Stimulated activated CD8-positive, alpha-beta memory T cell treated with anti-CD3 and anti-CD28 coated beads, Interleukin-7, amount 100 ng/mL, for 1 hour (primary cell): ENCODE measurements at places on chromosomes 13 and 19.

- no peak for DNase-seq
Observed at GRCh38 chr13:47334173-47334572, 437.3 kb upstream of the HTR2A start.

- DNase-seq = no peak
Observed at GRCh38 chr13:27139565-27139964, 32.0 kb downstream of the USP12 start.

- DNase-seq = no peak
Observed at GRCh38 chr19:34313188-34313587, 51.8 kb upstream of the GPI start.

DNA sequence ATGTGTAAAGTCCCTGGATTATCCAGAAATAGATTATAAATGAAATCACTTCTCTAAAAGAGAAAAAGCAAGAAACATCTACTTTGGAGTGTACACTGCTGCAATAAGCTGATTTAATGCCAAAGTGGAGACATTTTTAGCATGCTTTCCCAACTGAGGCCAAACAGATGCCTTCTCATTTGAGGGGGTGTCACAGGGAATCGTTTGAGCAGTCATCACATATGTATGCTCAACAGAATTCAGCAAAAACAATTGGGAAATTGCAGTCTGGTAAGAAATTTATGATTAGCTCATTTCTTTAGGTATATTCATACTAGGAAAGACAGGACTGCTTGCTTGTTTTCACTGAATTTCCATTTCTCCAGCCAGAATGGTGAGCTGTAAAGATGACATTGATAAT is 27.3 kb upstream of the TPP2 start:
- DNase-seq = no peak

- no peak for DNase-seq
Observed at GRCh38 chr19:30791088-30791487, 418.9 kb downstream of the ZNF536 start.

DNA sequence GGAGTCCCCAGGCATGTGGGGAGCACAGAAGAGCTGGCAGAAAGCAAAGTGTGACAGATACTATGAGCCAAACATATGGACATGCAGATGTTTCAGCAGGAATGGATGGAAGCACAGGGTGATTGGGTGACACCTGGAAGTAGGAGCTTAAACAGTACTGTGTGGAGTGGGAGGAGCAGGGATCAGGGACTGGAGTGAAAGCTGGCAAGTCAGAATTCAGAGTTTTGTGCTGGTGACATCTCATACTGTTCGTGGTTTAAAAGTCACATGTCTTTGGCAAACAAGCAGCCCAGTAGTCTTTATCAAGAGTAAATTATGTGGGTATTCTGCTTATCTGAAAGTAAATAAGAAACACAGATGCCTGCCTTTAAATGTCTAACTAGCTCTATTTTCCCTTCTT is 408.2 kb downstream of the COG6 start:
- no peak for DNase-seq

DNA sequence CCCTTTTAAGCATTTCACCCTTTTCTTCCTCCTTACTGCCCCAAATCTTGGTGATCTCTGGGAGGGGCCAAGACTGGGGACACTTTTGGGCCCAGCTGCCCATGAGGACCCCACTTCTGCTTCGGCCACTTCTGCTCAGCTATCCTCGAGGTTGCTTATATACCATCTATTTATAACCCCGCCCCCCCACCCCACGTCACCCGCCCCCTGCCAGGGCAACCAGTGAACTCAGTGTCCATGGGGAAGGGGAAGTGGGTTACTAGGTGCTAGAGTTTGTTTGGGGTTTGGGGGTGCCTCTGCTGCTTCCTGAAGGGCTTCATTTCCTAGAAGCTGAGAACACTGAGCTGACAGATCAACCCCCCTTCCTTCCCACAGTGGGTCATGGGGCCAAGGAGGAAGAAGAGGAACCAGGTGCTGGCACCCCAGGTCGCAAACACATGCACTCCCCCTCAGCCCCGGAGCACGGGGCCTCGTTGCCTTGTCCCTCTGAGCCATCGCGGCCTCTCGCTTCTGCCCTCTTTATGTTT is 6.1 kb upstream of the ADGRE5 start:
- DNase-seq = peak; percentile 60

DNA sequence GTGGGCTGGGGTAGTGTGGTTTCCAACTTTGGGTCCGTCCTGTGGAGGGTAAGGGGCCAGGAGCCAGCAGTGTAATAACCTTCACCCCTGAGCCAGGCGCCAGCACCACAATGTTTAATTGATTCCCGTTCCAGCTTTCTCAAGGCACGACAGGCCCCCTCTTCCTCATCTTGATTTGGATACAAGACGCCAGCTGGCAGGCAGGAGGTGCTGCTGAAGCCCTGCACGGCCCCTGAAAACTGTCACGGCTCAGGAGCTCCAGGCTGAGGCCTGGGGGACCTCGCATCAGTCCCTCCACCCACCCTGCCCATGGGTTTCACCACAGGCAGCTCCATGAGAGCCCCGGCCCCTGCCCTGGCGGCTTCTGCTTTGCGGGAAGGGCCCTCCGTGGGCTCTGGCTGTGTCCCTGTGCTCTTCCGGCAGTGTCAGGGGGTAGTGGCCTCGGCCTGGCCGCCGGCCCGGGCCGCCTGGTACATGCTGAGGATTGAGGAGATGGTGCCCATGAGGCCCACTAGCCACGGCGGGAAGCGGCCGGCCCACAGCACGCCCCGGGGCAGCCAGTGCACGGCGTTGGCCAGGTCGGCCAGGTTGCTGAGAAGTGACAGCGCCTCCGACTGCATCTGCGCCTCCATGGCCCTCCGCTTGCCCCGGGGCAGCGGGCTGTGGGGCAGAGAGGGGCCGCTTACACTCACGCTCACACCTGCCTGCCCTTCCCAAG is 11.9 kb downstream of the PEX11G start:
- DNase-seq = no peak

- no peak for DNase-seq
Observed at GRCh38 chr13:49210669-49211068, 9.5 kb upstream of the MLNR start.

DNA sequence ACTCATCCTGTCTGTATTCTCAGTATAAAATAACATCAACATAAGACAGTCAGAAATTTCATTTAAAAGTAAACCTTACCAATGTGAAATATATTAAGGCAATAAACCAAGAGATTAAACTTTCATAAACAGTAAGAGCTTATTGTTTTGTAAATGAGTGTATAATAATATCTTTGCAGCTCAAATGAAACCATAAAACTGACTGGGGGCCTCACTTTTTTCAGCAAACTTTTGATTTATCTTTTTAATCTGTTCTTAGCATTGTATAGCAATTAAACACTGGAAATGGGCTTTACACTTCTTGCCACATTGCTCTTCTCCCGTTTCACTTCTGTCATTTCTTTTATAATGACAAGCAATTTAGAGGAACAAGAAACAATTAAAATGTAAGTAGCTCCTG is 580.3 kb downstream of the GPC6 start:
- DNase-seq = no peak

GRCh38 chr19:13554506-13555240 is 48.4 kb upstream of the CACNA1A start:
- DNase-seq = no peak

DNA sequence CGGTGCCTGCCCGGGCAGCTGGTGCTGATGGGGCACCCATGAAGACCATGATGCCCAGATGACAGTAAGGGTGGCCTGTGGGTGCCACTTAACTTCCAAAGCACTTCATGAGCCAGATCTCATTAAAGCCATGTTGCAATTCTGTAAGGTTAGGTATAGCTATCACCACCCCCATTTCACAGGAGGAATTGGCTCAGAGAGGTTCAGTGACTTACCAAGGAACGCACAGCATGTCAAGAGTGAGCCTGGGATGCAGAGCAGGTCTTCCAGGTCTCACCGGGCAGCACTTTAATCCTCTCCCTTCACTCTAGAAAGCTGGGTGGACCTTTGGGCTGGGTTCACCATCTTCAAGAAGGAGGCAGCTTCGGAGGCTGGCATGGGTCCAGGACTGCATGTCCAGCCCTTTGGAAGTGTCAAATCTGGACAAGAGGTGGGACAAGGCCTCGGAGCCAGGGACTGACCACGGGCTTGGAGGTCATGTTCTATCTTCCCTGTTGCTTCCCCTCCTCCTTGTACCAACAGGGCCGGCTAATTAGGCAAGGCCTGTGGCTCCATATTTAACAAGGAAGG is 189.8 kb downstream of the URI1 start:
- no peak for DNase-seq

DNA sequence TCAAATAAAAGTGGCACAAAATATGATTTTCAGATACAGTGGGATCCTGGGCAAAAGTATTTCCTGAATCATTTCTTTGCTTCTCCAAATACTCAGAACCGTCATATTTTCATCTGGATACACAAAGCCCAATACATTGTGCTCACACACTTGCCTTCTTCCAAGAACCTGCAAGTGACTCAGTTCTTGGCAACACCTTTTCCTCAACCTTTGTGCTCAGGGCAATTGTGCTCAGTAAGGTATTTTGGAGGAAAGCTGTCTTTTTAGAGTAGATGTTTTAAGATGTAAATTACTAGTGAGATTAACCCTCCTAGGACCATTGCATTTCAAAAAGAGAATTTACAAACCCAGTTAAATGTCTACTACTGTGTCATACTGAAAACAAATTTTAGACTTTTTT is 233.5 kb downstream of the EFNB2 start:
- no peak for DNase-seq

DNA sequence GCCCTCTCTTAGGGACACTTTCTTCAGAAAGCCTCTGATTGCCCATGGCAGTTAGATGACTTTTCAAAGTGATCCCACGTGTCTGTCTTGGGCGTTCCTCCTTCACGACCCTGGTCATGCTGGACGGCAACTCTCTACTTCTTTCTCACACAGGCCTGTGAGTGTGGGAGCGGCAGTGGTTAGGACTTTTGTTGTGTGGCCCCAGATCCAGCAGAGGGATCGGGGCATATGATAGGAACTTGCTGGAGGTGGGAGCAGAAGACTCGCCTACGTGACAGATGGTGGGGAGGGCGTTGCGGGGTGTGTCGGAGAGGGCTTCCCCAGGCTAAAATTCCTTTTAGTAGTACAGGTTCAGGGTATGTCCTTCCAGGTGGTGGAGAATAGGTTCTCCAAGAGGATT is 289.5 kb upstream of the MAB21L1 start:
- no peak for DNase-seq

DNA sequence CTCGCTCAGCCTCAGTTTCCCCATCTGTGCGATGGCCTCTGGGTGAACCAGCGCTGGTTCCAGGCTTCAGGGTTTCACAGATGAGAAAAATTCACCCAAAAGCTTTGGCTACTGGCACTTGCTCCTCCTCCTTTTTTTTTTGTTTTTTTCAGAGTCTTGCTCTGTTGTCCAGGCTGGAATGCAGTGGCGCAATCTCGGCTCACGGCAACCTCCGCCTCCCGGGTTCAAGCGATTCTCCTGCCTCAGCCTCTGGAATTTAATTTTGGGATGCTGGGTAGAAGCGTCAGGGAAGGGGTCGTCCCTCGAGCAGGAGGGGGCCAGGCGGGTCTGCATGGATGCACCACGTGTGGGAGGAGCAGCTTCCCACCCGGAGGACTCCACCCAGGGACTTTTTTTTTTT is 7.0 kb downstream of the PRSS57 start:
- no peak for DNase-seq

- no peak for DNase-seq
Observed at GRCh38 chr19:57675881-57676280, 5.9 kb upstream of the ZNF551 start.

- no peak for DNase-seq
Observed at GRCh38 chr13:22024381-22024994, 353.6 kb downstream of the FGF9 start.

DNA sequence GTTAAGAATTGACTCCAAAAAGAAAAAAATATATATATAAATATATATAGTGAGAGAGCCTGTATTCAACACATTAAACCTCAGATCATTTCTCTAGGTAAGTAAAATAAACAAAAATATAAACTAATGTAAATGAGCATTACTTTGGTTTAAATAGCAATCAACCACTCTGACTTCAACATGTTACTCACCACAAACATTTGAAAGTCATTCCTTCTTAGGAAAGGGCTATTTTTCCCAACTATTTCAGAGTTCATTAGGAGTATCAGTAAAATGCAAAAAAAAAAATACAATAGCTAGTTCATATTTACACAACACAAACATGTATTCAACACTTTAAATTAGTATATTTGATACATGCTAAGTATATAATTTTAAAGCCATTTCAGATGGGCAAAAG is 40.5 kb downstream of the KLF12 start:
- DNase-seq = no peak

DNA sequence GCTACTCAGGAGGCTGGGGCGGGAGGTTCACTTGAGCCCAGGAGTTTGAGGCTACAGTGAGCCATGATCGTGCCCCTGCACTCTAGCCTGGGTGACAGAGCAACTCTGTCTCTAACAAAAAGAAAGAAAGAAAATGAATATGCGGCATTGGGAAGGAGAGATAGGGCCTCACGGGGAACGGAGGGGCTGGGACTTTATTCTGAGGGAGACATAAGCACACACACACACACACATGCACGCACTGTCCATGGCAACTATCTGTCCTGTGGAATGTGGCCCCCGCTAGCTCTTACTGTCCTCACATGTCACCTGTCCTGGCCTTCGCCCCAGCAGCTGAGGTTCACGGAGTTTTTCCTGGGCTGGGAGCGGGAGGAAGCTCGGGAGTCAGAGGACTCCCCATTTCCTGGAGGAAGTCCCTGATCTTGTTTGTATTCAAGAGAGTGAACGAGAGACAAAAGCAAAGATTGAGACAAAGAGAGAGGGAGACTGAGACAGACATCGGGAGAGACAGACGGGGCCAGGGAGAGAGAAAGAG is 654 bp downstream of the STAP2 start:
- DNase-seq = no peak

GRCh38 chr13:40220299-40220935 is 446.0 kb downstream of the FOXO1 start:
- no peak for DNase-seq

- DNase-seq = no peak
Observed at GRCh38 chr19:5091018-5091683, 122.2 kb downstream of the KDM4B start.

- no peak for DNase-seq
Observed at GRCh38 chr13:70959035-70959775, 851.0 kb upstream of the KLHL1 start.

DNA sequence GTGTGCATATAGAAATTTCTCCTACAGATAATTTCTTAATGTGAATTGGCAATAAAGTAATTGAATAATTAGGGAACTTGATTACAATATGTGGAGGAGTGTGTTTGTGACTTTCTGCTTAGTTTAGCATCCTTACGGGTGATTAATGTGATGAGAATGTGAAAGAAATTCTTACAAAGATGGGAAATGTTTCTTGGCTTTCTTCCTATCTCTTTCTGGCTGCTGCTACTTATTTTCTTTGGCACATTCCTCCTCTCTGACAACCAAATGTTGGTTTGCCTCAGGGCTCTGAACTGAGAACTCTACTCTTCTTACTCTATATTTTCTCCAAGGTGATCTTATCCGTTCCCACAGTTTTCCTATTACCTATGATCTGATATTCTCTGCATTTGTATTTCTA is 300.1 kb downstream of the TBC1D4 start:
- DNase-seq = no peak

GRCh38 chr19:10660346-10660745 is 6.2 kb downstream of the ILF3 start:
- DNase-seq = no peak

GRCh38 chr13:45219123-45219891 is 18.5 kb upstream of the KCTD4 start:
- no peak for DNase-seq

GRCh38 chr19:1944088-1944915 is 3.3 kb downstream of the CSNK1G2 start:
- DNase-seq = no peak

GRCh38 chr13:114095486-114095885 is 36.9 kb downstream of the RASA3 start:
- DNase-seq = no peak

- DNase-seq = no peak
Observed at GRCh38 chr13:35760735-35761281, 284.3 kb upstream of the MAB21L1 start.

GRCh38 chr19:3367628-3368440 is 1.5 kb downstream of the NFIC start:
- DNase-seq = no peak
